Stimulated activated CD4-positive, alpha-beta T cell treated with anti-CD3 and anti-CD28 coated beads, Interleukin-15, amount 100 ng/mL, for 1 hour (primary cell): ENCODE measurements at places on chromosomes 7 and 10.

GRCh38 chr7:128174386-128174785 is 66.7 kb upstream of the LEP start:
- no peak for DNase-seq

DNA sequence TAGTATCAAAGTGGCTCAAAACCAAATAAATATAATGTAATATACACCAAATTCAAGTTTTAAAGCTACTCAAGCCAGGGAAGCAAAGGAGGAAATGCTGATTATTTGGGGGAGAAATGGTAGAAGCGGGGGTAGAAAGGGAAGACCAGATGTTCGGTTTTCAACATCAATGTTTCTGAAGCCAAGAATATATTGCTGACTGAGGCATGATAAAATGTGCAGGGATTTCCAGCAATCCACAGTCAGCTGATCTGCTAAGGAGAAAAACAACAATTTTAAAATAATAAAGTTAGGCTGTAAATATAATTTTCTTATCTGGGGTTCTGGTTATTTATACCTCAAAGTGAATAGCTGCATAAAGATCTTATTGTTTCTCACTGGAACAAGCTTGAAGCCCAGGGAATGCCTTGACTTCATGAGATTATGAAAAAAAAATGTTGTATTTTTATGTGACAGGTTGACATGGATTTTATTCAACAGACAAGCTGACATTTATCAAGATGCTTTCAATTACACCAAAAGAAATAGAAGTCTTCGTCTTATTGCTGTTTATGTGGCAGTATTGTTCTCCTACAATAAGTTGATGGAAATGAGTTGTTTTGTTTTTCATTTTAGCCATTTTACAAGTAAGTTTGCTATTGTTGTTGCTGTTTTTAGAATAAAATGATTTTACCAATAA is 28.6 kb upstream of the BMPER start:
- no peak for DNase-seq

- DNase-seq, result no peak
Observed at GRCh38 chr7:41241641-41242040, 461.2 kb downstream of the INHBA start.

DNA sequence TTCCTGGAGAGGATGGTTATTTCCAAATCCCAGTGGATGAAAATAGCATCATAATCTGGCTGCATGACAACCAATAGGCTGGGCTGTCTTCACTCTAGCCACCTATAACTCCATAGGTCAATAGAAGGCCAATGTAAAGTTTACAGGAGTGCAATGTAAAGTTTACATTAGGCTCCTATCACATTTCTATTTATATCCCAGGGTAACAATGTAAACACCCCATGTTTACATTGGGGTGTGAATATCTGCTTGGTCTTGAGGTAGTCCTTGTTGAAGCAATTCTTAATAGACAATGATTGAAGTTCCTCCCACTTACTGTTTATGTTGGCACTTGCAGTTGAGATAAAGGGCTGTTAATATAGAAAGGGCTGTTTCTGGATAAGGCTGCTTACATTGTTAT is 21.5 kb downstream of the CH25H start:
- DNase-seq, result no peak

DNA sequence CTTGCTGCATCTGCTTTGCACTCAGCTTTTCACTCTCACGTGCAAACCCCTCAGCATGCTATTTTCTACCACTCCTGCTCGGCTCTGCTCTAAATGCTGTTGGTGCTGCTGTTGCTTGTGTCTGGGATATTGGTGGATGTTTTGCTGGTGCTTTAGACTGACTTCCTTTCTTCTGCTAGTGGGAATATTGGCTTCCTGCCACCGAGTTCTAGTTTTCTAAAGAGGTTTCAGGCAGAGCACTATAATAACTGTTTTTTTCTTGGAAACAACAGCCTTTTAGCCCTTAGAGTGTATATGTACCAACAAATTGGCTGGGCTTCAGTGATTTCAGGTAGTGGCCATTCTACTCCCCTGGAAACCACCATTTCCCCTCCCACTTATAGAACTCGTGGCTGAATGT is 27.8 kb downstream of the TMEM236 start:
- no peak for DNase-seq

- no peak for DNase-seq
Observed at GRCh38 chr7:116150588-116150987, 59.8 kb upstream of the TES start.

DNA sequence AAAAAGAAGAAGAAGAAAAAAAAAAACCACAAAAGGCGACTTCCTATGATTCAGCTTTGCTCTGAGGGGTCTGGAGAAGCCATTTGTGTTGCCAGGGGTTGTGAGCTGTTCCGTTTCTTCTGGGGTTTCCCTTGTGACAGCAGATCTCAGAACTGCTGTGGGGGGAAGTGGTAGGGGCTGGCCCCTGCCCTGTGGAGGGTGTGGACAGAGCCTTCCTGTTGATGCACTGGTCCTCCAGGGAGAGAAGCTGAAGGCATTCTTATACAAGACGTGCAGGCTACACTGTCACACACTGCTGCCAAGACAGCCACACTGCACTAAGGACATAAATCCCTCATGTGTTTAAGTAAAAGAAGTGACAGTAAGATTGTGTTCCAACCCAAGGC is 17.3 kb upstream of the CSGALNACT2 start:
- DNase-seq, result no peak
